ENCODE measurements at places on chromosomes 2 and 18.

- DNase-seq = no peak
- H3K27ac ChIP-seq = peak overlapping the region; percentile 96
- peaks cover 54% of the 10 kb centered on the region for H3K36me3 ChIP-seq
- peaks cover 20% of the 10 kb centered on the region for H3K4me1 ChIP-seq
- H3K4me3 ChIP-seq = no peak overlapping the region
Measured at GRCh38 chr2:127740665-127741288, 39.5 kb downstream of the SFT2D3 start.

- H3K27me3 ChIP-seq = peaks cover 20% of the 10 kb centered on the region
- DNase-seq = no peak
- peaks cover 13% of the 10 kb centered on the region for H3K4me1 ChIP-seq
- H3K27ac ChIP-seq = peak overlapping the region; percentile 64
Measured at GRCh38 chr2:239669181-239669898, 268.5 kb upstream of the HDAC4 start.

- peaks cover 82% of the 10 kb centered on the region for H3K4me1 ChIP-seq
- peak overlapping the region; percentile 99 for H3K27ac ChIP-seq
- no peak for DNase-seq
- H3K36me3 ChIP-seq = no peaks in the 10 kb centered on the region
- peak overlapping the region; percentile 74 for H3K4me3 ChIP-seq
Measured at GRCh38 chr2:6074089-6074643, 382.0 kb downstream of the SOX11 start.

DNA sequence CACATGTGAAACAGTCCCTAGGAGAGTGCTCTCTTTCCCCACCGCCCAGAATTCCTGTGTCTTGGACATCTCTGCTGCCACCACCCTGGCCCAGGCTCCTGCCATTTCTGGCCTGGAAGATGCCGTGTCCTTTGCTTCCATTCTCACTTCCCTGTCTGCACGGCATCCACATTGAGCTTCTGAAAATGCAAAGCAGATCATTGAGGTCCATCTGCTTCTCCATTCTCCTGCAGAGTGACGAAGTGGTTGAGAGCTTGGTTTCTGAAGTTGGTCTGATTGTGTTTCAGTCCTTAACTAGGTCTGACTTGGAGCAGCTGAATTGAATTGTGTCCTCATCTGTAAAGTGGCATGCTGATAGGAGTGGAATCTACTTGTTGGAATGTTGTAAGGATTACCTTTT, 98.7 kb upstream of the MGAT5 start:
- peaks cover 51% of the 10 kb centered on the region for H3K36me3 ChIP-seq
- DNase-seq = no peak
- no peak overlapping the region for H3K4me3 ChIP-seq

GRCh38 chr18:725646-726045, 13.2 kb upstream of the ENOSF1 start:
- H3K27ac ChIP-seq = no peak overlapping the region
- DNase-seq = no peak
- H3K27me3 ChIP-seq = no peaks in the 10 kb centered on the region
- H3K36me3 ChIP-seq = peaks cover 67% of the 10 kb centered on the region
- no peaks in the 10 kb centered on the region for H3K4me1 ChIP-seq
- no peak overlapping the region for H3K4me3 ChIP-seq

DNA sequence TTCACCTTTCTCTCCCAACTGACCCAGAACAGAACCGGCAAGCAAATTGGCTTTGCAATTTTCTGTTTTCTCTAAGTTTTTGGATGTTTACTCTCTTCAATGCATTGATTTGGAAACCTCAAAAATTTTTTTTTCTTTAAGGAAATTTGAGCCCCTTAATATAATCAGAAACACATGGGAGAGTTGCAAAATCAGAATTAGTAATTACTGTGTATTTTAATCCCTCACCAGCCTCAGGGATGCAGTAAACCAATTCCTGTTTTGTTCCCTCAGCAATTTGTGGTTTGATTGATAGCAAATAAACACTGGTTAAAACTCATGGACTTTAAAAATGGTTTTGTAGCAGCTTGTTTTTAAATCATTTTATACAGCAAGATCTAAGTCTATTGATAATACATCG, 281.5 kb downstream of the NEDD4L start:
- peaks cover 3% of the 10 kb centered on the region for H3K27me3 ChIP-seq
- no peak overlapping the region for H3K27ac ChIP-seq
- peaks cover 21% of the 10 kb centered on the region for H3K36me3 ChIP-seq
- no peaks in the 10 kb centered on the region for H3K4me1 ChIP-seq
- DNase-seq = no peak

Data from nephron progenitor cell (in vitro differentiated cells).